ENCODE measurements at places on chromosomes 1 and 21.

DNA sequence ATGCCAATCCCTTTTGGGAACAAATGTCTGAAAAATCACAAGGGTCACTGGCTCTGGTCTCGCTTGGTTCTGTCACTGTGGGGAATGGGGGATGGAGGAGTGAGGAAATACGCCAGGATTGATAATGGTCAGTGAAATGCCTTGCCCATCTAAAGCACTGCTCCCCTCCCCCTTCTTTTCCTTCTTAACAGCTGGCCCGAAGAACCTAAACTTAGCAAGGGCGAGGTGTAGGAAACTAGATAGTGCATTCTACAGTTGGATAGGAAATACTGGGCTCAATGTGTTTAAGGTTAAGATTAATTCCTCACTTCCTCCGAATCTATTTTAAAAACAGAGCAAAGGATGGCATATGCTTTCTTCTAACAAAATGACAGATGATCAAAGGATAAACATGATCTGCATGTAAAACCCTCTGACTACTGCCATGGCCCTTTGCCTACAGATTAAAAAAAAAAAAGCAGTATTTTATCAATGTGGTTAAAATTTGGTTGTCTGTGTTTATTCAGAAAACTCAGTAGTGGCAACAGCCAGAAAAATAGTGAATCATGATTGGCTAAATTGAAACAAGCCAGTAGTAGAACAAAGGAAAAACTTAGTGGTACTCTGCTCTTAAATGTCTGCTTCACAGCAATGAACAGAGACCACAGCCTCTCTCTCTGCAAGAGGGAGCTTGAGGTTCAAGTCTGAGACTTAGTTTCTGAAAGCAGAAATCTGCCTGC is 86.1 kb upstream of the VAV3 start:
- DNase-seq: no peak

GRCh38 chr1:216528816-216529215 is 105.6 kb upstream of the USH2A start:
- DNase-seq: no peak

GRCh38 chr1:220521778-220522177 is 6.2 kb upstream of the MARK1 start:
- DNase-seq: no peak

GRCh38 chr1:154992721-154993571 is 440 bp upstream of the LENEP start:
- no peak for DNase-seq

GRCh38 chr21:43590194-43590593 is 69.1 kb downstream of the HSF2BP start:
- no peak for DNase-seq

- DNase-seq: no peak
Observed at GRCh38 chr1:181906631-181907030, 154.9 kb downstream of the ZNF648 start.

- DNase-seq: no peak
Observed at GRCh38 chr1:168552961-168553360, 9.2 kb upstream of the XCL2 start.
